Progenitor cell of endocrine pancreas (in vitro differentiated cells): ENCODE measurements at places on chromosomes 2 and 18. TPM values are rescaled to one million over a fixed set of nuclear protein-coding genes. Genes with fewer than 3 reads are reported as not detected.

Gene B3GNT7
- 6.5 and 7.6 TPM in 2 replicates for total RNA-seq

Gene C1QL2
- 0.14 and 0.24 TPM in 2 replicates for total RNA-seq

DNA sequence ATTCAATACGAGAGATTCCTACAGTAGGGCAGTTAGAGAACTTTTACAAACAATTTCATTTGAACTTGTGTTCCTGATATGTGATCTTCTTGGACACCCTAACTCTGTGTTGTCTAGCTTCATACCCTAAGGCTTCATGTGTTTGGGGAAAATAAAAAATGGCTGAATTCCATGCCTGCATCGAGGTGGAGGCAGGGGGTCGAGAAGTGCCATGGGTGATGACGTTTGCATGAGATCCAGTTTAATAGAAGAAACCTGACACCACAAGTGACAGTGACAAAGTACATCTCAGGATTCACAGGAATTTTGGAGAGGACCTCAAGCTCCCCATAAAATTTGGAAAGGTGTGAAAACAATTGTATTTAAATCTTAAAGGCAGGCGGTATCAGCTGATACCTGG lies 169.2 kb upstream of the NABP1 start:
- no peak for DNase-seq
- no peaks in the 10 kb centered on the region for H3K4me1 ChIP-seq
- H3K36me3 ChIP-seq, result peaks cover 5% of the 10 kb centered on the region
- H3K27me3 ChIP-seq, result no peaks in the 10 kb centered on the region
- H3K4me3 ChIP-seq, result no peak overlapping the region
- no peak overlapping the region for H3K27ac ChIP-seq

- H3K4me3 ChIP-seq, result no peak overlapping the region
- no peaks in the 10 kb centered on the region for H3K36me3 ChIP-seq
- DNase-seq, result no peak
- H3K4me1 ChIP-seq, result peaks cover 55% of the 10 kb centered on the region
- H3K27ac ChIP-seq, result peak overlapping the region; percentile 0
- H3K27me3 ChIP-seq, result no peaks in the 10 kb centered on the region
Observed at GRCh38 chr18:28791101-28791500, 614.2 kb upstream of the CDH2 start.

Gene KATNAL2
- 6.1 and 8.0 TPM in 2 replicates for total RNA-seq

GRCh38 chr2:174014699-174015070 lies 49.5 kb upstream of the SP3 start:
- no peak overlapping the region for H3K4me3 ChIP-seq
- peaks cover 23% of the 10 kb centered on the region for H3K4me1 ChIP-seq
- no peak for DNase-seq
- peaks cover 64% of the 10 kb centered on the region for H3K27me3 ChIP-seq
- H3K27ac ChIP-seq, result no peak overlapping the region
